Left kidney (tissue), 8 donors: ENCODE measurements at places on chromosomes 11 and 22.
A peak's percentile ranks its signal among the peaks of the same experiment; 100 is the strongest.

- no peak for DNase-seq
Observed at GRCh38 chr11:114273071-114273470, 23.1 kb upstream of the NNMT start.

DNA sequence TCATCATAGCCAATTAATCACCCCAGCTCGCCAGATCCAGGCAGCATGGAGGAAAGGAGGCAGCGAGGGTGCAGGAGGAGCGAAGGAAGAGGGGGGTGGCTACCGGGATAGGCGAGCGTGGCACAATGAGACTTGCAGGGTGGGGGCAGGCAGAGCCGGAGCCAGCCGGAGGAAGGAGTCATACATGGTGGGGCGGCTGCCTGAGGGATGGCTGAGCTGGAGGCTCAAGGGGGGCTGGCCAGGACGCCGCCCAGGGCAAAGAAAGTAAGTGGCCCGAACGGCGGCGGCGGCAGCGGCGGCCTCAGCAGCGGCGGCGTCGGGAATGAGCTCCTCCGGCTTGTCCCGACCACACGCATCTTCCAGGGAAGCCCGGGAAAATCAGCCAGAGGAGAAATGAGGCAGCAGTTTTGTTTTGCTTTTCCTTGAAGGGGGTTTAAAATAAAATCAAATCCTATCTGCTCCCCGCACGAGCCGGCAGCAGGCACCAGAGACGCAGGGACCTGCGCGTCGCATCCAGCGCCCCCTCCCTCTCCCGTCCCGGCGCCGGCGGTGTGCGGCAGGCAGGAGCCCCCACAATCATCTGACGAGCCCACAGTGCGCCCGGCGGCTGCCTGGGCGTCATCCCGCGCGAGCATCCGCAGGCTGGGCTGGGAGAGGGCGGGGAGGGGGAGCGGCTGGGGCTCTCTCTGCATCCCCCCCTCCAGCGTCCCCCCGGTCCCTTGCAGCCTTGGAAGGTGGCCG is 263.6 kb downstream of the CTTN start:
- peak; percentile 12 for DNase-seq

GRCh38 chr22:30234786-30235470 is 11.6 kb downstream of the LIF start:
- no peak for DNase-seq

DNA sequence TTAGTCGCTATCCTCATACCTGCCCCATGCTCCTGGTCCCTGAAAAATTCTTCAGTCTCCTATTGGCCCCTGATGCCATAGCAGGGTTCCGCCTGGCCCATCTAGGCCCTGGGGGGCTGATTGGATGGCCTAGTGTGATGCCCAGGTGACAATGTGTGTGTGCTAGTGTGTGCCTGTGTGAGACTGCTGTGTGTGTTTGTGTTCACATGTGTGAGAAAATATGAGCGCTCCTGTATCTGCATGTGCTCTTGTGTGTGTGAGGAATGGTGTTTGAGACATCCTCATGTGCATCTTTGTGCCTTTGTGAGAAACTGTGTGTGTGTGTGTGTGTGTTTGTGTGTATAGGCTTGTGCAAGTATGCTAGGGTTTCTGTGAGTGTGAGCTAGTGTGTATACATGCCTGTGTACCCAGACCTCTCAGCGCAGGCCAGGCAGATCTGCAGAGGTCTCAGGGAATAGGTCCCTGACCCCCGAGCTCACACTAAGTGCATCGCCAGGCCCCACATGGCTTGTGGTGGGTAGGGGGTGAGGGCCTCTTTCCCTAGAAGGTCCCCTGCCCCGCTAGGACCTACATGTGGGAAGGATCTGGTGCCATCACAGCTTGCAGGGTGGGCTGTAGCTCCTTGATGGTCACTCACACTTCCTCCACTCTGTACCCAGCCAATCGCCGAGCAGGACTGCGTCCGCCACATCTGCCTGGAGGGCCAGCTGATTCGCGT is 64.6 kb downstream of the OTOG start:
- no peak for DNase-seq

GRCh38 chr22:17552737-17553136 is 10.6 kb upstream of the SLC25A18 start:
- no peak for DNase-seq

DNA sequence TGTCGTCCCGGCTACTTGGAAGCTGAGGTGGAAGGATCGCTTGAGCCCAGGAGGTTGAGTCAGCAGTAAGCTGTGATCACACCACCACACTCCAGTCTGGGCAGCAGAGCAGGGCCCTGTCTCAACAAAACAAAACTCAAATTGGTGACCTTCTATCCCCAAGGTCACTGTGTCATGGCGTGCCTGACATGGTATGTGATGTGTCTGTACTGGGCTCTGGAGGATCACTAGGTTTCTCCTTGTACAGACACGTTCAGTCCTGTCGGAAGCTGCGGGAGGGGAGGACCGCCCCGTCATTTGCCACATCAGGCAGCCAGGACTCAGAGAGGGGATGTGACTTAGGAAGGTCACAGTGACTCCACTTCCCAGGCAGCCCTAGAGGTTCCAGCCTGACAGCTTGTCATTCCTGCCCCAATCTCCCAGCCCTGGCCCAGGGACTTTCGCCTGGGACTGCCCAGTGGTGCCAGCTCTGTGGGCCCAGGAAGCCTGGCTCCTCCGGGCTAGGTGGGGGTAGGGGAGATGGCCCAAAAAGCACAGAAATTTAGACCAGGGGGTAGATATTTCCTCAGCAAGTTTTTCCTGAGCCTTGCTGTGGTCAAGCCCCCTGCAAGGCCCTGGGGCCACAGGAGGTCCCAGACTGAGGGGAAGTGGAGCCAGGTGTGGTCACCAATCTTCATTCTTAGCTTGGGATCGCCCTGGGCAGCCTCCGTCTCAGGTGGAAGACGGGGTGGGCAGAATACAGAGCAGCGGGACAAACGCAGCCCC is 53.2 kb downstream of the TRIOBP start:
- DNase-seq = no peak

DNA sequence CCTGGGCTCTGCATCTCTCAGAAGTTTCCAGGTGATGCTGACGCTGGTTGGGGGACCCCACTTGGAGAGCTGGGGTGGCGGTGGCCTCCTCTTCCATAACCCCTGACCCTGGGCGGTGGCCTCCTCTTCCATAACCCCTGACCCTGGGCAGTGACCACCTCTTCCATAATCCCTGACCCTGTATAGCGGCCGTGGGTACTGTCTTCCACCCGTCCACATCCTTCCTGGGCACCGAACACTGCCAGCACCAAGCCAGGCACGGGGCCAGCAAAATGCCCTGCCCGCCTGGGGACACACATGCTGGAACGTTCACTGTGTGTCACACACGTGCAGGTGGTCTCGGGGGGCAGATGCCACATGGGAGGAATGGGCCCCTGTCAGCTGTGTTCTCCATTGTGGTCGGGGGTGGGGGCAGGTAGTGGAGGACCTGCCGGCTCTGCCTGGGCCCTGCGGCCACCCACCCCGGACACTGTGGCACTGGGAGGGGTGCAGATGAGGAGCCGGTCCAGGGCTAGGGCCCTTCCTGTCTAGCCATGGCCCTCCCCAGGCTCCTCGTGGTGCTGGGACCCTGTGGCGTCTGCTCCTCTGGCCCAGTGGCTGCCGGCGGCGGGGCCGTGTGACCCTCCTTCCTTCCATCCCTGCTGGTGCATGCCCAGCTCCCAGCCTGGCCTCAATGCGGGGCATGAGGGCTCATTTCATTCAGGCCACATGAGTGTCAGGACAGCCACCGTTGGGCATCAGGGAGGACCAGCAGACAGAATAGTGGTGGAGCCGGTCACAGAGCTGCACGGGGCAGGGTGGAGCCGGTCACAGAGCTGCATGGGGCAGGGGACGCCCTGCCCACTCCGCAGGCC is 10.8 kb downstream of the BRSK2 start:
- no peak for DNase-seq

- no peak for DNase-seq
Observed at GRCh38 chr22:11360632-11361031, 4167.4 kb upstream of the OR11H1 start.

DNA sequence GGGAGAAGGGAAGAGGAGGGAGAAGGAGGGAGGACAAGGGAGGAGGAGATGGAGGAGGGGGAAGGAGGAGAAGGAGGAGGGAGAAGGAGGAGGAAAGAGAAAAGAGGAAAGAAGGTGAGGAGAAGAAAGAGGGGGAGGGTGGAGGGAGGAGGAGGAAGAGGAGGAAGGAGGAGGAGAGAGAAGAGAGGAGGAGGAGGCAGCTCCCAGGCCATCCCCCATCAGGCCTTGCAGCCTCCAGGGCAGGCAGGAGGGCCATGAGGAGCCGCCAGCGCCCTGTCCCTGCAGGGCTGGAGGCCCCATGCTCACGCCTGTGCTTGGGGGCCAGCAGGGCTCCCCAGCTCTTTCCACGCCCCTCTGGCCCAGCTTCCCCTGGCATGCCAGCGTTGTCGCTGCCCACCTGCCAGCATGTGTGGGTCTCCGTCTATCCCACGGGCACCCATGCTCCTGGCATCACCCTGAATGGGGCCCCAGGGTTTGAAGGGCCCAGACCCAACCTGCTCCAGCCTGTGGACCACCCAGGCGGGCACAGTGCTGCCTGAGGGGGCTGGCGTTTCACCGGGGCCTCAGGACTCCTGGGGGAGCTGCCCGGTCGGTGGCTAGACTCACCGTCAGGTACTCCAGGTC is 5.2 kb downstream of the TSPAN32 start:
- peak; percentile 54 for DNase-seq

DNA sequence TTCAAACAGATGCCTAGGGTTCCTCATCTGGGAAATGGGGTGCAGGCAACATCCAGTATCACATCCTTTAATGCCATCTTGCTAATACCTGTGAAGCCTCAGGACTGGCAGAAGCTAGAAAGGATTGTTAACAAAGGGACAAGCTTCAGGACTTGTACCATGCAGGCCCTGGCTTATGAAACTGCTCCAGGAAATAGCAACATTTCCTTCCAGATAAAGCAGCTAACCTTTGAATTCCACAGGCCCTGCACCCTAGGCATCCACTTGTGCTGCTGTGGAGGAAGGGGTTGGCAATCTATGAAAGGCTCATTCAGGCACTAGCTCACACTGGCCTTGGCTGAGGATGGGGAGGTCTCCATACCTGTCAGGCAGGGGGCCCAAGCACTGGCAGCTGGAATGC is 87.2 kb downstream of the BTBD10 start:
- no peak for DNase-seq

- DNase-seq = no peak
Observed at GRCh38 chr11:56531856-56532255, 11.2 kb downstream of the OR5M11 start.

DNA sequence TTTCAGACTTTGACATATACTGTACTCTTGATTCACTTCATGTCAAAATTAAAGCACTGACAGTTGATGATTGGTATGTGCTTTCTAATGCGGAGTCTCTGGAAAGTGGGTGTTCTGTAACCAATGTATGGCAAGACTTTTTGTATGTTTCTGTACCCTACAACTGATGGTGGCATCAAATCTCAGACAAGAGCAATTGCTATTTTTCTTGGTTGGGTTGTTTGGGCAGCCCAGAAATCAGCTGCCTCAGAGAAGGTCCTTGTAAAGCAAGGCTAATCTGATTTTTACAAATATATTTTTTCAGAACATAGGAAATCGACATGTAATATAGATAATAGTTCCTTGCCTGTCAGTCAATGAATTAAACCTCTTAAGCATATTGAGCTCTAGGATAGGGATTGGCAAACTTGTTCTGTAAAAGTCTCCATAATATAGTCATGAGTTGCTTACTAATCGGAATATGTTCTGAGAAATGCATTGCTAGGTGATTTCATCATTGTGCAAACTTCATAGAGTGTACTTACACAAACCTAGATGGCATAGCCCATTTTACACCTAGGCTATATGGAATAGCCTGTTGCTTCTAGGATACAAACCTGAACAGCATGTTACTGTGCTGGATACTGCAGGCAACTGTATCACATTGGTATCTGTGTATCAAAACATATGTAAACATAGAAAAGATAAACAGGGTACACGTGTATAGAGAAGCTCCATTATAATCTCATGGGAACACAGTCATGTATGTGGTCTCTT is 10.2 kb upstream of the OOSP4A start:
- DNase-seq = no peak

DNA sequence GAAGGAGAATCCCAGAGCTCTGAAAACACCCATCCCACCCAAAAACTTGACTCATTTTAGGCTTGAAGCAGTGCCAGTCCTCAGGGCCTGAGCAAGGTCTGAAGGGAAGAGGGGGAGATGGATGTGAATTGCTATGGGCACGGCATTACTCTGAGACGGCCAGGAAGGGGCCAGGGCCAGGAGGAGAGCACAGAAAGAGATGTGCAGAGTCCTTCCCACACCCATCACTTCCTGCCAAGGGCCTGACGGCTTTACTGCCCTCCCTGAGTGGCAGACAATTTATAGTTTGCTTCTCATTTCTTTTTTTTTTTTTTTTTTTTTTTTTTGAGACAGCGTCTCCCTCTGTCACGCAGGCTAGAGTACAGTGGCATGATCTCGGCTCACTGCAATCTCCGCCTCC is 22.5 kb downstream of the TAB1 start:
- DNase-seq = no peak

- no peak for DNase-seq
Observed at GRCh38 chr11:65291613-65292012, 23.1 kb upstream of the CDC42EP2 start.

DNA sequence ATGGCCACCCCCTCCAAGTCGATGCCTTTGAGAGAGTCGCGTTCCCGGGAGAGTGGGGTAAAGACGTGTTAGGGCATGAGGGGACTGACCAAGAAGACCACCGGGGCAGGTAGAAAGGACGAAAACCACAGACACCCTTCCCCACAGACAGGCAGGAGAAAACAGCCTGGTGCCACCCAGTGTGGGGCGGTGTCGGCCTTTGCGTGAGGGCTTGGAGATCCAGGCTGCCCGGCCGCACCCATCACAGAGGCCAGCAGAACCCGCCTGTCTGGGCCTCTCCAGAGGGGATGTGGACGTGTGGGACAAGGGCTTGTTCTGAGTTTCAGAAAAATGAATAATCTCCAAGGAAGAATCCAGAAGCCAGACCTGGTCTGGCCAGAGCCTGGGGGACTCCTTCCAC is 30.8 kb downstream of the DAGLA start:
- DNase-seq = no peak

- no peak for DNase-seq
Observed at GRCh38 chr22:22201930-22202343, 42.6 kb upstream of the VPREB1 start.

GRCh38 chr11:129652835-129653234 is 162.8 kb upstream of the TMEM45B start:
- no peak for DNase-seq

GRCh38 chr22:21753374-21754111 is 17.9 kb upstream of the YPEL1 start:
- no peak for DNase-seq

GRCh38 chr11:132051704-132052103 is 681.3 kb downstream of the NTM start:
- DNase-seq = no peak
